Psoas muscle (tissue), 8 donors: ENCODE measurements at places on chromosomes 3 and 15. TPM values are rescaled to one million over a fixed set of nuclear protein-coding genes. Genes with fewer than 3 reads are reported as not detected.

Gene PLA2G4D
- not detected for total RNA-seq

Gene NAALADL2
- total RNA-seq: 3.3 TPM

GRCh38 chr3:14435175-14436014, 33.0 kb downstream of the SLC6A6 start:
- no peak for DNase-seq

DNA sequence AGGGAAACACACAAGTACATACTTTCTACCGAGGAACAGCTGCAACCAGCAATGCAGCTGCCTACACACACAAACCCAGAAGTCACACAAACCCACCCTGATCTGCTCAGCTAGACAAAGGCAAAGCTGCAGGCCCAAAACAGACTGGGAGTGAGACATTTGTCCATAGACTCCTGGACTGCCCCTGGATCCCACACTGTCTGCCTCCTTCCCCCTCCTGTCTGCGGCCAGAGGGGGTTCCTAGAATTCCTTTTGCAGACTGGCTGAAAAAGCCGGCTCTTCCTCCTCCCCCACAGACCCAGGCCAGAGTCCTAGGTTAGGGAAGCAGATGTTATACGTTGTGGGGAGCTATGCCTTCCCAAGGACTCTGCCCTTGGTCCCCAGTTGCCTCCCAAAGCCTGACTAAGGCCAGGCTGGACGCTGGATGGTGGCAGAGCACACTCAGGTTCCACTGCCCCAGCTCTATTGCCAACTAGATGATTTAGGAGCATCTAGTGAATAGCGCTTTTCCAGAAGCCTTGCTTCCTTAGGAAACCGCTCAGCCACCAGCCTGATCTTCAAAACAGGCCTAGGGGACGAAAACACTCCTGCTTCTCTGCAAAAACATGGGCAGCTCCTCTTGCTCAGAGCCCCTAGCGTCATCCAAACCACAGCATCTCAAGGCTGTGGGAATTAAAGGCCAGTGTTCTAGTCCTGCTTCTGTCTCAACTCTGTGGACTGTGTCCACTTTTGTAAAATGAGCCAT, 37.4 kb upstream of the CILP start:
- no peak for DNase-seq

DNA sequence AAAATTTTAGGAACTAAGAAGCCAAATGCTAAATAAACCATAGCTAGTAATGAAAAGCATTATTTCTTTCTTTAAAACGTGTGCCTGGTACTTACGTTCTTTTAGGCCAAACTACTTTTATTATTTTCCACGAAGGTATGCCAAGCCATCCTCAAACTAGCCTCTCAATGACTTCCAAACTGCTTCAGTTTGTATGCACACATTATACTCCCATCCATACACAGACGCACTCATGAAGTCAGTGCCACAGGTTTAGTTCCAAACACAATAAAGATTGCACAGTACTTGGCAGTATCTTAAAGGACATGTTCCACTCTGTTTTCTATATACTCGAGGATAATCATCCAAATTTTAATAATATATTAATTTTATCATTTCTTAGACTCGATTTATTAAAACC, 609.2 kb upstream of the ZNF385D start:
- DNase-seq: no peak

Gene TMEM212
- not detected for total RNA-seq

DNA sequence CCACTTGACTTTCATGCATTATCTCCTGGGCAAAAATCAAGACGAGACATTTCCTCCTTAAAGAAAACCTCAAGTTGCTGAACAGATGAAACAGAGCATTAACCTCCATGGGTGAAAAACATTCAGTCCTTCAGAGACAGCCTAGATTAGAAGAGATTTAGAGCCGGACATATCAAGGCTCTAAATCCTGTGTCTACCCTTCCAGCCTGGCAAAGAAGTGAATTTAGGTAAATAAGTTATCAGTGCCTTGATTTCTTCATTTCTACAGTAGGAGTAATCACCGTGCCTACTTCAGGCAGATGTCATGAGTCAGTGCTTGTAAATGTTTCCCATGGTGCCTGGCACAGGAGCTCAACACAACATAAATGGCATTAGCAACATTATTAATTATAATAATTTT, 159.3 kb upstream of the PRICKLE2 start:
- no peak for DNase-seq

DNA sequence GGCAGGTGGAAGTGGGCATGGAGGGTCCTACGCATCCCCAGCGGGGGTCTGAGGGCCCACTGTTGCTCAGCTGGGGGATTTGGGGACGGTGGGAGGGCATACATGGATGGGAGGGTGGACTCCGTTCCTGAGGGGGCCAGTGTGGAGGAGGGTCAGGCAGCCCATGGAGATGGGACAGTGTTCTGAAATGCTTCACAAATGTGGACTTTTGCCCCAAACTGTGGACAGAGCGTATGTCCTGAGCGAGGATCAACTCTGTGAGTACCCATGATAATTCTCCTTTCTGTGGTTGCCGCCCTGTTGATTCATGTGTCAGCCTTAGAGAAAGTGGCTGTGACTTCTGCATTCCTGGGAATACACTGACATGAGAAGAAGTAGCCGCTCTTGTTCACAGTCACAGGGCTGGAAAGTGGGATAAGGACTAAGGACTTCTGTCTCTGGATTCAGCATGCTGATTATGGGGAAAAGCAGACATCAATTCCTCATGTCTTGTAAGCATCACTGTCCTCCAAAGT, 33.4 kb downstream of the SMAD3 start:
- DNase-seq: no peak

Gene TM4SF1
- total RNA-seq: 53.2 TPM

- DNase-seq: no peak
Measured at GRCh38 chr3:71509066-71509465, 74.5 kb downstream of the FOXP1 start.

Gene RETNLB
- not detected for total RNA-seq

Gene NPAP1
- total RNA-seq: not detected

DNA sequence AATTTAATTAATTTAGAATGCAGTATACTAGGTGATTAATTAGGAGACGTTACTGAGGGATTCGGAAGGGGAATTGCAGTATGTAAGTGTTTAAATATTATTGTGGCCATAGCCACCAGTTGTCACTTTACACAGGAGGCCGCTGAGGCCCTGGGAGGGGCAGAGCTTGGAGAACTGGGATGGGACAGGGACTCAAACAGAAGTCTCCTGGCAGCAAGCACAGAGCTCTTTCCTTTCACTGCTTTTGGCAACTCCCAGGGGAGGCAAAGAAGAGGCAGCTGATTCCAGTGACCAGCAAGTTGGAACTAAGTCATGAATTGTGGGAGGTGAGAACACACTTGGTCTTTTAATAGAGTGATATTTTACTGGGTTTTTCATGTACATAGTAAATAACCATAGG, 248.6 kb downstream of the RPLP1 start:
- DNase-seq: no peak

DNA sequence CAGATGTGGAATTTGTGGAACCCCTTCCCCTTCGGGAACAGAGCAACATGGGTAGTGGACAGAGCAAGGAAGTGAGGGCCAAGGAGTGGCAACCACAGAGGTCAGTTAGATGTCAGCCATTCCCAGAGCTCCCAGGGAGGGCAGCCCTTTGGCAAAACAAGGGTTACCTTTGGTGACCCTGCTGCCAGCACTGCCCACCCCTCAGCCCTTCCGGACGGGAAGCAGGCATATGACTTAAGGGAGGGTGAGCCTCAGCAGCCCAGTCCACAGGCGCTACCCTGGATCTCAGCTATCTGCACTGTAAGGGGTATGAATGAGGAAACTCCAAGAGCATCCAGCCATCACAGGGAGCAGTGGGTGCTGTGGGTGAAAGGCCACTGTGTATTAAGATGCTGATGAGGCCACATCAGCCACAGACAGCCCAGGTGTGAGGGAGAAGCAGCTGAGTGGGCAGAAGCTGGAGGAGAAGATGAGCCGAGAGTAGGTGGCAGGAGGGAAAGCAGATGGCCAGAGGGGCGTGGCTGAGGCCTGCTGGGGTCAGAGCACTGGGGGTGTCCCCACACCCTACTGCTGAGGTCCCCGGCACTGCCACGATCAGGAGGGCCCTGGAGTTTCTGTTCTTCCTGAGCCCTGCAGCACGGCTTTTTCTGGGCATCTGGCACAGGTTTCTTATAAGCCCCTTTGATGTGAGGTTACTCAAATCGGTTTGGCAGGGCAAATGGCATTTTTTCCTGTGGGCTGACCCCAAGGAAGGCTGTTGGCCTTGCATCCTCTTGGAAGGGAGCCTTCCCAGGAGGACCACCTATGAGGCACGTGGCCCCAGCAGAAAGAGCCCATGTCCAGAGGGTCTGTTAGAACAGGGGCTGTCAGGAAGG, 6.2 kb downstream of the PLA2G4D start:
- no peak for DNase-seq

- no peak for DNase-seq
Measured at GRCh38 chr3:149203758-149204157, 17.9 kb downstream of the CP start.

Gene GPR62
- 0.16 TPM for total RNA-seq

DNA sequence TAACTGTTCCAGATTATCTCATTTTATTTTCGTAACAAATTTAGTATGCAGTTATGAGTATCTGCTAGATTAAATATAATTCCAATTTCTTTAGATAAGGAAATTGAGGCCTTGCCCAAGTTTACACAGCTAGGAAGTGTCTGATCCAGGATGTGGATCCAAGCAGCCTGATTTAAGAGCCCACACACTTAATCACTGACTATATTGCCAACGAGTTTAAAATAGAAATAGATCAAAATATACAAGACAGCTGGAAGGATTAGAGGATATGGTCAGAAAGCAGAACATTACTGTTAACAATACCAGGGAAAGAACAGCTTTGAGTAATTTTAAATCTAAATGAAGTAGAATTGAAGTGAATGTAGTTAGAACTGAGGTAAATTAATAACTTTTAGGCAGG, 215.2 kb downstream of the C3orf38 start:
- no peak for DNase-seq

Gene PPCDC
- 11.7 TPM for total RNA-seq

DNA sequence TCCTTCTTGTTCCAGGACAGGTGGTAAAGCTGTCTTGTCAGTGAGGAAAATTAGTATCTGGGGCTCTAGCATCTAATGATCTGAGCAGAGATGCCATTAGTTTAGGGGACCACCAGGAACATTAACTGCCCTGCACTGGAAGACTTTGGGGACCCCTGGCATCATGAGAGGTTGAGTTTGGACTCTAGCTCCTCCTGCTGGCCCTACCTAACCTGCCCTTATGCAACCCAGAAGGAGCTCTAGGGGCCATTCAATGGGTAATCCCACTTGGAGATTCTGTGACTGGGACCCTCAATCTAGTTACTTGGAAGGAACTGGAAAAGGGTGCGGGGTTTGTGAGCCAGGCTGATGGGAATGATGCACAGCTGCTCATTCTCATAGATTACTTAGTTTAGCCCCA, 451.0 kb downstream of the EPHB1 start:
- no peak for DNase-seq

DNA sequence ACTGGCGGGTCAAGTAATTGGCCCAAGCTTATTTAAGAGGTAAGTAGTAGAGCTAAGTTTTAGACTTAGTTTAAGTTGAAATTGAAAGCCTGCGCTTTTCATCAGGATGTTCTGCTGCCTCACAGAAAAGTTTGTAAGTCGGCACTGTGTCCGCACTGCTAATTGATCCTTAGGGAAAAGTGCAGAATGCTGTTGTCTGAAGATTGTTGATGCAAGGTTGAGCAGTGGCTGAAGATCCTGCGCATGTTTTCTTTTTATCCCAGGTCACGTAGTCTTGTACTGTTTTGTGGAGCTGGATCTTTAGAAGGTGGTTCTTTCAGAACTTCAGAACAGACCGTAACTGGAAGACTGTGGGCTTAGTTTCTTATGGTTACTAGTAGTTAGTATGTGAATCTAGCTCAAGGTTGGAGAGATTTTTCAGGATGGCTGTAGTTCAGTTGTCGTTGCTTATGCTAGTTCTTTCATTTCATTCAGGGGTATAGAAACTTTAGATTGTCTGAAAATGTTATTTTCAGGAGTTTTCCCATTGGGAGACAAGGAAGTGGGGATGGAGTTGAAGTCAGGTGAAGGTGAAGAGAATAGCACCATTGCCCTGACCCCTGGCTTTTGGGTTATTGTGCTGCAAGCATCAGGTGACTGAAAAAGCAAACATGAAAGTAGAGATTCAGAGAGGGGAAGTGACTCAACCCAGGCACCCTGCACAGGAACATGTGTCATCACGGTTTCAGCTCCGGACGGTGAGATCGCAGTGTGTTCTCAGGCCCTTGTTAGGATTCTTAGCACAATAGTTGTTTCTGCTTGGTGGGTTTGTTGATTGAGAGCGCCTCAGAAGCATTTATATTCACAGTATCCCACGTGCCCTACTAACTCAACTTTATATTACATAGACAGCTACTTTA, 32.8 kb downstream of the AKAP13 start:
- peak; percentile 65 for DNase-seq

DNA sequence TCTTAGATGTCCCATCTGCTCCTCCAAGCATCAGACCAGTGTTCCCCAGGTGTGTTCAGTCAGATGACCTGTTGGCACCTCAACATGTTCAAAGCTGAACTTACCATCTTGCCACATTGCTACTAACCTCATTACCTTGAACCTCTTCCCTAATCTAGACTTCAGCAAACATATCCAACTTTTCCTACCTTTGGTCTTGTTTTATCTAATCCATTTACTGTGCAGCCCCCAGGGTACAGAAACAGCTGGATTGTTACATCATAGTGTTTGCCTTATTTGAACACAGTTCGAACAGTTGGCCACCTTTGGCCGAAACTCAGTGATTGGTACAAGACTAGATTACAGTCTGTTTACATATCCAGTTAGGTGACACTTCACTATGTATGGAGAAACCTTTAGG, 36.1 kb upstream of the MCF2L2 start:
- no peak for DNase-seq

GRCh38 chr15:57095896-57096295, 177.5 kb downstream of the TCF12 start:
- DNase-seq: no peak

DNA sequence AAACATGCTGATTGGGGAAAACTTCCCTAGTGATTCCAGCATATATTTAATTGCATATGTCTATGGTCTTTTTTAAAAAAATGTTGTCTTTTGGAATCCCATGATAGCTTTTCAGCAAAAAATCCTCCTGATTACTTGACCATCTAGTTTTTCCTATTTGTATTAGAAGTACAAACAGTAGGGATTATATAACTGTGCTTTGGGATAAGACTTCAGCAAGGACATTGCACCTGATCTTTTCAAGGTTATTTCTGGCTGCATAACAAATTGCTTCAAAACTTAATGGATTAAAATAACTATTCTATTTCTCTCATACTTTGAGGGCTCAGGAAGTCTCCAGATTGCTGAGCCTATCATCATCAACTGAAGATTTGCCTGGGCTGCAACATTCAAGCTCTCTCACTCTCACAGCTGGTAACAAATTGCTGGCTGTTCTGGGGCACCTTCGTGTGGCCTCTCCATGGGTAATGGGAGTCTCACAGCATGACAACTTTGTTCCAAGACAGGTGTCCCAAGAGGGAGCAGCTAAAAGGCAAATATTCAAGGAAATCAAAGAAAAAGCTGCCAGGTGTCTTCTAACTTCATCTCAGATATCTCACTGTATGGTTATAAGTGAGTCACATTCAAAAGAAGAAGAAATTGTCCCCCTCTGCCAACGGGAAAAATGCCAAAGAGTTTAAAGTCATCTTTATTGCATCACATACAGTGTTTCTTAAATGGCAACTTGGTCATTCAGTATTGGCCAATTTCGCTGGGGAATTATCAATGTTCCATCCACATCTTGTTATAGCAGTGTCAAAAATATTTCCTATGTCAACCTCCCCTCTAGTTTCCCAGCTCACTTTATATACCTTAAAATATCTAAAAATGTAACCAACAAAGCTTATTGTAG, 644.5 kb upstream of the GRM7 start:
- no peak for DNase-seq
